Stimulated activated CD8-positive, alpha-beta memory T cell treated with anti-CD3 and anti-CD28 coated beads, Interleukin-15, amount 100 ng/mL, for 48 hours (primary cell): ENCODE measurements at places on chromosomes 7 and 10.

DNA sequence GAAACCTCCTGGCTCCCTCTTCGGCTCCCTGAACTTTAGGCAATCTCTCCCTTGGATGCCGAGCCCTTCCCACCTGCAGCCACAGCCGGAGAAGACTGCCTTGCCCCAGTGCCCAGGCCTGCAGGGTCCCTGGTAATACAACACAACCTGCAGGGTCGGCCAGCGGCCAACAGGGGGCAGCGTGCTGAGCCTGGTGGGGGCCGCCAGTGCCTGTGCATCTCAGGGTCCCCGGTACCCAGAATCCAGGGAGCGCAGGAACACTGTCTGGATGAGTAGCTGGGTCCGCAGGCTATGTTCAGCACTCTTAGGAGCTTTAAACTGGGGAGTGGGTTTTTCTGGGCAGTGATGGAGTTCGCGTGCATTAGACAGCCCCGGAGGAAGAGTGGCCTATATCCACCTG, 17.5 kb upstream of the C10orf71 start:
- no peak for DNase-seq

DNA sequence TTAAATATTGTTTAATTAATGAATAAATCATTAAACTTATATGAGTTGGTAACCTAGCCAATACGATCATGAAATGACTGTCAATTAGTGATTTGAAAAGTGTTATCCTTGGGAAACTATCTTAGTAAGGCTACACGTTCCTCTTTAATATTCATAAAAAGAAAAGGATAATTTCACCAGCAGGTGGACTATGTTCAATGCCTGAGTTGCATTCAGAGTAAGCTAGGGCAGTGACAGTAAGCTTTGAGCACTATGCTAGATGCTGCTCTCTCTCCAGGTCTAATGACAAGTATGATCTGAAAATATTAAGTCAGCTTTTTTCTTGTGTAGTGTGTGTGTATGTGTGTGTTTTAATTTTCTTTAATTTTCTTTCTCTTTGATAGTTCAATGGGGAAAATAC, 486.3 kb upstream of the PCDH15 start:
- DNase-seq = no peak

DNA sequence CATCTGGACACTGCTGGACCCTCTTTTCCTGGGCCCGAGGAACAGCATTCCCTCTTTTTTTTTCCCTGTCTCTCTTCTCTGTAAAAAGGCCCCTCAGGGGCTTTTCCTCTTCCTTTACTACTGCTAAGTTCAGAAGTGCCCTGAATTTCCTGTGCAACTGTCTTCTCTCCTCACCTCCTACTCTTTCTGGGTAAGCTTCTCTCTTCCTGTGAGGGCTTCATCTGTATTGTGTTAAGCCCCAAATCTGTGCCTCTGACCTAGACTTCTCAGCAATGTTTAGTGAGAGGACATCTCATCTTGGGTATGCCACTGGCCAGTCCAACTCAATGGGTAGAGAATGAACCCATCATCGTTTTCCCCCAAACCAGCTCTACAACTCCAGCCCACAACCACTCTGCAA, 174.2 kb downstream of the PTEN start:
- DNase-seq = no peak

GRCh38 chr7:124532166-124532565, 233.4 kb downstream of the GPR37 start:
- no peak for DNase-seq

- DNase-seq = no peak
These were observed 69.7 kb upstream of the PLPP4 start for GRCh38 chr10:120387326-120387725.

GRCh38 chr7:36285276-36285675, 104.4 kb upstream of the ANLN start:
- no peak for DNase-seq

- DNase-seq = no peak
These were observed 249.8 kb downstream of the AUTS2 start for GRCh38 chr7:69847921-69848612.

DNA sequence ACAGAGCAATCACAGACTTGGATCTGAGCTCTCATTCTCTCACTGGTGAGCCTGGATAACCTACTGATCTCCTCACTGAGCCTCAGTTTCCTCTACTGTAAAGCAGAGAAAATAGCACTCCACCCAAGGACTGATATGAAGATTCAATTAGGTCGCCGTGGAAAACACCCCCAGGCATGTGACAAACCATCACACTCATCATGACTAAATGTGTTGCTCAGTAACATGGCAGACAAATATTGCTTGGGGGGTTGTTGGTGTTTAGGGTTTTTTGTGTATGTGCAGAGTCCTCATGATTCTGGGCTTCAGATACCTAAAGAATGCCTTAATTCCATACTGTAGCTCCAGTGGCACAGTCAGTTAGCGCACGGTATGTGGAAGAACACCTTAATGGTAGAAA, 122.1 kb upstream of the TCF7L2 start:
- no peak for DNase-seq

DNA sequence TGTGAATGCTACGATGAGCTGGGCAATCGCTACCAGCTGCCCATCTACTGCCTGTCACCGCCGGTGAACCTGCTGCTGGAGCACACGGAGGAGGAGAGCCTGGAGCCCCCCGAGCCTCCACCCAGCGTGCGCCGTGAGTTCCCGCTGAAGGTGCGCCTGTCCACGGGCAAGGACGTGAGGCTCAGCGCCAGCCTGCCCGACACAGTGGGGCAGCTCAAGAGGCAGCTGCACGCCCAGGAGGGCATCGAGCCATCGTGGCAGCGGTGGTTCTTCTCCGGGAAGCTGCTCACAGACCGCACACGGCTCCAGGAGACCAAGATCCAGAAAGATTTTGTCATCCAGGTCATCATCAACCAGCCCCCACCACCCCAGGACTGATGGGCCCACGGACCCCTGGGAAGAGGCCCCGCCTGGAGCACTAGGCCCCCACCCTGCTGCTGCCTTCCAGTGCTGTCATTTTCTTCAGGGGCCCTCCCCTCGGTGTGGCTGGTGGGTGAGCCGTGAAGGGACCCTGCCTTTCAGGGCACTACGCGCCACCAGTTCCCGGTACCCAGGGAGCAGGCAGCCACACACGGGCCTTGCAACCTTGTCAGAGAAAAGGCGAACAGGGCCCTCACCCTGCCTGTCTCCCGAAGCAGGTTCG, 2.3 kb upstream of the ANKRD2 start:
- DNase-seq = no peak

GRCh38 chr10:4586776-4587175, 239.2 kb upstream of the AKR1E2 start:
- DNase-seq = no peak

DNA sequence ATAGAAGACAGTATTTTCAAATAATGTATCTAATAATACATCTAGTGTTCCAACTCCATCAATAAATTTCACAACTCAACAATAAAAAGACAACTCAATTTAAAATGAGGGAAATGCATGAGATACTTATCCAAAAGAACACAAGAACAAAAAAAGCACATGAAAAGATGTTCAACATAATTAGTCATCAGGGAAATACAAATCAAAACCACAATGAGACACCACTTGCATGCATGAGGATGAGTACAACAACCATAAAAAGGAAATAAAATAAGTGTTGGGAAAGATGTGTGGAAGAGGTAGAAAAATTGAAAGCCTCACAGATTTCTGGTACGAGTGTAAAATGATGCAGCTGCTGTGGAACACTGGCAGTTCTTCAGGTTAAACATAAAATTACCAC, 111.6 kb upstream of the PTPRZ1 start:
- no peak for DNase-seq

- DNase-seq = no peak
These were observed 214.9 kb downstream of the GPAM start for GRCh38 chr10:111968647-111969046.

DNA sequence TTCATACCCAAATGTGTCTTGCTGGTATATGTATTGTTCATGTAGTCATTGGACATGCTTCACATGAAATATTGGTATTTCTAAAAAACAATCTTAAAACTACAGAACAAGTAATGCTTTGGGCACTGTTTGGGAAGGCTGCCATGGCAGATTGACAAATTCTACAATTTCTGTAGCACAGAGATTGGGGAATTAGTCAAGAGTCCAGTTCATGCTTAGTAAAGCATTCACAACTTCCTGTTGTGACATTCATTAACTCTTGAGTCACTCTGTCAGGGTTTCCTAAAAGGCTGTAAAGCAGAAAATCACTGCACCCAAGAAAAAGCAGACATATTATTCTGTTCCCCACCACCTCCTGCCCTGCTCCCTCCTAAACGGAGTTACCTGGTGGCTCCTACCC, 398.9 kb downstream of the PHTF2 start:
- DNase-seq = no peak

DNA sequence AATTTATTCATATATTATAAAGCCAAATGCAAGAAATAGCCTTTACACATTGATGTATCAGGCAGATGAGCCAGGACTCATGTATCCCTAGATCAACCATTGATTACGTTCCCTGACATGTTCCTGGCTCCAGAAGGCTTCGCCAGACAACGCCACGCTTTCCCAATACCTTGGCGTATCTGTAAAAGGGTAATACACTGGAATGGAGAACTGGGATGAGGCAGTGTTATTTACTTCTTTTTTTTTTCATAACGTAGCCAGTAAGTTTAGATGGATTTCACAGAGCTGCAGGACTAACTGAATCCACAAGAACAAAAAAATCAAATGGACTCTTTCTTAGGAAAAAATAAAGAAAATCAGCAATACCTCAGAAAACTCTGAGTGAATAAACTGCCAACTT, 588.1 kb upstream of the SEMA3D start:
- no peak for DNase-seq

GRCh38 chr7:108824840-108825580, 255.3 kb downstream of the DNAJB9 start:
- no peak for DNase-seq

- DNase-seq = no peak
These were observed 42.6 kb upstream of the LRRC4 start for GRCh38 chr7:128073671-128074310.

- DNase-seq = no peak
These were observed 32.2 kb upstream of the CUBN start for GRCh38 chr10:17161775-17162174.

- no peak for DNase-seq
These were observed 72.9 kb upstream of the POM121L12 start for GRCh38 chr7:52962402-52963076.

GRCh38 chr7:2140216-2141020, 92.3 kb downstream of the MAD1L1 start:
- no peak for DNase-seq

DNA sequence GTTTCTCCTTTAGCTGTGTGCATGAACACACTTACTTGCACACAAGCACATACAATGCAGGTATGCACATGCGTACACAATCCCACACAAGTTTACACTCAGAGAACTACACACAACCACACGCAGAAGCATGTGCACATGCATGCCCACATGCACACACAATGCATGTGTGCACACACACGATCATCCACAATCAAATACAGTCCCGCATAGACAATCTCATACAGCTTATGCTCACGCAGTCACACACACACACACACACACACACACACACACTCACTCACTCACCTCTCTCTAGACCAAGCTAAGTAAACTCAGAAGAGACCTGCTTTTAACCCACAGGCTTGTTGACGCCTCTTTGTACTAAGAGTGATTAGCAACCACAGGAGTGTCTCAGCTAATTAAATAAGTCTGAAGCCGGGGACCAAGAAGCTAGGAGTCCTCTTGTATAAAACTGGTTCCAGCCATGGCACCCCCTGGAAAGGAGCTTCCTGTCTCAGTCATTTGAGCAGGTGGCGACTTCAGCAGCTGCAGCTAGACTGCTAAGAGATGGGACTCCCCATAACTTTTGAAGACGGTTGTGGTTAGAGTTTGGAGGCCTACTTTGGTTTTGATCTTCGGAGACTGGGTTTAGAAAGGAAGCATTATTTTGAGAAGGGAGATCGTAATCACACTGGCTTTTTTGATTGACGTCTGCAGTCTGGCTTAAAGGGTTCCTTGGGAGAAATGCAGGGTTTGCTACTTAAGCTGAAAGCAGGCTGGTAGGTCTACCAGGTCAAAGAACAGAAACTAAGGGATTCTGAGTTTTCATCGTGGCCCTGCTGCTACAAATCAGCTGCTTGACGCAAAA, 82.3 kb upstream of the ADRB1 start:
- DNase-seq = peak; percentile 27
